Stimulated activated CD4-positive, alpha-beta T cell treated with anti-CD3 and anti-CD28 coated beads, TNF-alpha, amount 100 ng/mL, for 1 hour (primary cell): ENCODE measurements at places on chromosomes 2 and 18.

DNA sequence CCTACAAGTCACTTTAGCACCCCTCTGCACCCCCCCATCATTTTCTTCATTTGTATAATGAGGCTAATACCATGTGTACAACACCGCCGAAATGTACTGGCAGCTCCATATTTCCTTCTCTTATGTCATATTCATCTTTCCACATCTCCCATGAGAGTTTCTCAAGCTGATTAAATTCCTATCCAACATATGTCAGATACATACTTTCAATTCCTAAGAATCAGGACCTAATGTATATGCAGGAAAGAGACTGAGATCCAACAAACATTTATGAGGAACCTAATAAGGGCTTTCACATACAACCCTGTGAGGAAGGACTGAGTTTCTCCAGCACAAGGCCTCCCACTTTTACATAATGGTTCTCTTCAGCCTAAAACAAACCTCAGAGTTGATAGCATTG lies 41.9 kb downstream of the PRKD3 start:
- no peak for DNase-seq

- no peak for DNase-seq
Measured at GRCh38 chr2:241989074-241989473, 119.5 kb downstream of the RTP5 start.

GRCh38 chr2:229409751-229410181 lies 138.7 kb upstream of the PID1 start:
- no peak for DNase-seq

DNA sequence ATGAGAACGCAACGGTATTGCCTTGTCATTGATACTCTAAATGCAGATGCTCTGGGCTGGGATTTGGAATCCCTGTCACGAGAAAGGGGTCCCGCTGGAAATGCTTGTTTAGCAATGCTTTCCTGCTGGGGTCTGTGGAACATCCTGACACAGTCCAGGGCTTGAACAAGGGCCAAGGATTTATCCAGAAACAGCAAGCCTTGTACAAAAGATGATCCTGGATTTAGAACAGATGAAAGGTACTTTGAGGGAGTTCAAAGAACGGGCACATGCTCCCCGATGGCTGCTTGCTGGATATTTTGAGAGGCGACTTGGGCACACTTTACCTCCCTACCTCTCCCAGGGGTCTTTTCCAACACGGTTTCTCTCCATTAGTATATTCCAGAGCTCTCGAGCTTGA lies 108.1 kb upstream of the CELF4 start:
- no peak for DNase-seq

GRCh38 chr2:216695401-216695821 lies at the start of gene IGFBP5:
Gene IGFBP5, minus strand, starts transcription at chr2:216695549. Its CDS starts 774 bp downstream, at chr2:216694775.
- no peak for DNase-seq

DNA sequence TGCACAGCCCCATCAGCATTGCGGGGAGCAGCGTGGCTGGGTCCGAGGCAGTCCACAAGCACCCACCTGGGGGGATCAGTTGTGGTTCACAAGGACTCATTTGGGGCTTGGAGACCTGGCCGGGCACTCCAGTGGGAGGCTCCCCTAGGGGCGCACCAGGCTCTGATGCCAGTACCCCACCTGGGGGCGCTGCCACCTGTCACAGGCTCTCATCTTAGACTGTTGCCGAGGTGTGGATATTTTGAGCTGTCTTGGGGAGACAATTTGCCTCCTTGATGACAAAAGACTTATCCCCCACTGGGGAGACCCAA lies 3.0 kb downstream of the ADRA2B start:
- no peak for DNase-seq

DNA sequence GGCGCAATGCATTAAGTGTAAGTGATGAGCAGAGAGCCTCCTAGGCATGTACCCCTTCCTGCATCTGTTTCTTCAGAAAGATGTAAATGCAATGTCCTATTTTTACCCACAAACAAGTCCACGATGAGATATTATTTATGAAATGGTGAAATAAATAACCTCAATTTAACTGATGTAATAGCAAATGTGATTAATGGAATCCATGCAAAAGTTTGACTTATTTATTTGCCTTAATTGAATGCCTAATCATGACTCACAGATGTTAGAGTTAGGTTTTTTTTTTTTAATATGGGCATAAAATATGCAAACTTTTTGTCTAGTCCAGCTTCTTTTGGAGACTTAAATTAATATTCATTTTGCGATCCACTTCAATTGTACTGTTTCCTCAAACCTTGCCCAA lies 67.7 kb upstream of the ITGA4 start:
- no peak for DNase-seq

DNA sequence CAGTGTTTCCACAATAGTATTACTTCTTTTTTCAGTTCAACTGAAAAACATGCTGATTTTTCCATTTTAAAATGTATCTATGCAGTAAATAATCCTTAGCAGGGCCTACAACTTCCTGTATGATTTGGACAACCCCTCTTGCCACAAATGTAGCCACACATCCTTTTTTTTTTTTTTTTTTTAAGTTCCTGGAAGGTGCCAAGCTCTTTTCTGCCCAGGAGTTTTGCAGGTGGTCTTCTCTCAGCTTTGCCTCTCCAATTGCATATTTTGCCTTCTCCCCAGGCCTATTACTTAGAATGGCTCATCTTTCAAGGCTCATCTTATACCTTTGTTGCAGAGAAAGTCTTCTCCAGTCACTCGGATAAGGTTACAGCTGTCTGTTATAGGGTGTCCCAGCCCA lies 11.6 kb downstream of the KLHL14 start:
- DNase-seq = no peak

GRCh38 chr2:1973636-1974035 lies 229.3 kb upstream of the PXDN start:
- DNase-seq = no peak
